ENCODE measurements at places on chromosomes 12 and 14.

- DNase-seq: no peak
These were observed 59.8 kb downstream of the RNFT2 start for GRCh38 chr12:116797885-116798284.

- DNase-seq: no peak
These were observed 29.4 kb downstream of the ABCC9 start for GRCh38 chr12:21911832-21912231.

DNA sequence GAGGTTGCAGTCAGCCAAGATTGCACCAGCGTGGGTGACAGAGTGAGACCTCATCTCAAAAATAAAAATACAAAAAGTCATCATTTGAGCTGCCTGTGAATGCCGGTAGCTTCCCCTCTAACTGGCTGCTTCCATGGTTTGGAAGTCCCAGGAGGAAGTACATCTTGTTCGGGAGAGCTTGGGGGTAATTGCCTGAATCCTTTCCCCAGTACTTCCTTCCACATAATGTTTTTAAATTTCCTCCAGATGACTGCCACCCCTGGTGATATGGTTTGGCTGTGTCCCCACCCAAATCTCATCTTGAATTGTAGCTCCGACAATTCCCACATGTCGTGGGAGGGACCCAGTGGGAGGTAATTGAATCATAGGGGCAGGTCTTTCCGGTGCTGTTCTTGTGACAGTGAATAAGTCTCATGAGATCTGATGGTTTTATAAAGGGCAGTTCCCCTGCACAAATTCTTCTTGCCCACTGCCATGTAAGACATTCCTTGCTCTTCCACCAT, 87.2 kb downstream of the SPRING1 start:
- no peak for DNase-seq

DNA sequence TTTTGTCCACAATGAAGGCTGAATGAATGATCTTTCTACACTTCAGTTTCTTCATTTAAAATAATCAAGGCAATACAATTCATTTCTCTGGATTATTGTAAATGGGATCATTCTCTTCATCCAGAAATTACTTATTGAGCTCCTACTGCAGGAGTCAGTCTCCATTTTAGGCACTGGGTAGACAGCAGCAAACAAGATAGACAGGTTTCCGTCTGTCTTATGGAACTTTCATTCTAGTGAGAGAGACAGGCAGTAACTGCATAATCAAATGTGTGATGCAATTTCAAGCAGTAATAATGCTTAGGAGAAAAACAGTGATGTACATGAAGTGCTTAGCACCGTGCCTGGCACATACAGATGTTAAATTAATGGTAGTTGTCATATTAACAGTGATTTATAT, 118.9 kb downstream of the SUDS3 start:
- no peak for DNase-seq

DNA sequence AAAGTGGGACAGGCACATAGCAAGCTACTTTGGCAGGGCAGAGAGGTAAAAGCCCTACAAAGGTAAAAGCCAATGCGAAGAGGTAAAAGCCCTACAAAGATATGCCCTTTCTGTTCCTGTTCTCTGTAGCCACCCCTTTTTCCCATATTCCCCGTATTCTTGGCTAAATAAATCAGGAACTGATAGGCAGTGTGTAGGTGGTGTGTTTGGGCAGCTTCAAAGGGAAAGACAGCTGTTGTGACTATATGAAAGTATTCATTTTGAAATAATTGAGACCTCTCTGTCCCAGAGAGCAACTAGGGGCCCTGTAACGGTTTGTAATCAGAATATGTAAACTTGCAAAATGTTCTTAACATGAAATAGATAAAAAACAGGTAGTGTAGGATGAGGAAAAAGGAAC, 11.3 kb upstream of the SLC41A2 start:
- no peak for DNase-seq

GRCh38 chr12:131132118-131132892, 178.6 kb downstream of the ADGRD1 start:
- peak; percentile 85 for DNase-seq

GRCh38 chr12:12837025-12837812, 24.1 kb downstream of the DDX47 start:
- peak; percentile 39 for DNase-seq

- peak; percentile 60 for DNase-seq
These were observed at the start of gene ZDHHC22 for GRCh38 chr14:77141214-77142004. Gene ZDHHC22, minus strand, starts transcription at chr14:77141791. Its CDS starts 2,053 bp downstream, at chr14:77139738.

DNA sequence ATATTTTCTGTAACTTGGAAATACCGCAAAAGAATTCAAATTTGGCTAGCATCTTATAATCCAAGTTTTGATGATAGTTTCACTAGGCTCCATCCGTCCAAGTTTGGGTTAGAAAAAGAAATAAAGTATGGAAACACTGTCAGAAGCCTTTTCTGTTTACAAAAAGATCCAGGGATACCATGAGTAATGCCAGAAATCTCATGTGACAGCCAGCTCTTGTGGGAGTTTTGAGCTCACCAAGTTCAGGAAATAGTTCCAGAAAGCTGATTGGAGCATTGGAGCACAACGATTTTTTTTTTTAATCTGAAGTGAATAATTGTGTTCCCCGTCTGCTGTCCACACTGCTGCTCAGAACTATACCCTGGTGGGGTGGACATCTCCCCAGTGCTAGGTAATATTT, 229.7 kb upstream of the NPAS3 start:
- no peak for DNase-seq

- no peak for DNase-seq
These were observed 26.9 kb upstream of the CCDC88C start for GRCh38 chr14:91444335-91445020.

- peak; percentile 20 for DNase-seq
These were observed 245.8 kb upstream of the NAV3 start for GRCh38 chr12:77584860-77585259.

GRCh38 chr12:57385586-57385985, 45.3 kb downstream of the R3HDM2 start:
- DNase-seq: no peak

GRCh38 chr12:90984114-90984513, 20.7 kb downstream of the EPYC start:
- no peak for DNase-seq

DNA sequence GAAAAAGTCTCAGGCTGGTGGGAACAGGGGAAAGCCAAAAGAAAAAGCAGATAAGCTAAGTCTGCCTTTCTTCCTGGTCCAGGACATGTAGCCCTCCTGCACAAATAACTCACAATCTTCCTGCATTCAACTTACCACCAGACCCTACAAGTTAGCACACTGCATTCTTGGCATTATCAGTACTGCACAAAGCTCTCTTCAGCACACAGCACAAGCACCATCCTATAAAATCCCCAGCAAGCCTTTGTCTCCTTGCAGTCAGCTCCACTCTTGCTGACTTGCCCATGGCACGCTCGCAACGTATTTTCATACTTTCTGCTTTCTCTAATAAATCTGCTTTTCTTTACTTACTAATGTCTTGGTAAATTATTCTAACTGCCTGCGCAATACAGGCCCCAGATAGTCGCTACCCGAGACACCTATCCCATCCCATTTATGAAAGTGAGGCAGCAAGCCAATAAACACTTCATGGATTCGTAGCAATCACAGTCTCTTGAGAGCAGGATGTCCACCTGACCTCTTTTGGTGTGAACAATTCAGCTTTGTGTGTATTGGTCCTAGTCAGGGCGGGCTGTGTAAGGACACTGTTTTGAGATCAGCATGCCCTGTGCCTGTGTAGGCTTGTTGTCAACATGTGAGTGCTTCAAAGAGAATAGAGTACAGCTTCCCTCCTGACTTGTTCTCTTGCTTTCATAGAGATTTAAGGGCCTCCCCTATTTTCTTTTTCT, 49.0 kb downstream of the TMEM117 start:
- no peak for DNase-seq

- no peak for DNase-seq
These were observed 514.6 kb upstream of the FBXO33 start for GRCh38 chr14:39946807-39947206.

DNA sequence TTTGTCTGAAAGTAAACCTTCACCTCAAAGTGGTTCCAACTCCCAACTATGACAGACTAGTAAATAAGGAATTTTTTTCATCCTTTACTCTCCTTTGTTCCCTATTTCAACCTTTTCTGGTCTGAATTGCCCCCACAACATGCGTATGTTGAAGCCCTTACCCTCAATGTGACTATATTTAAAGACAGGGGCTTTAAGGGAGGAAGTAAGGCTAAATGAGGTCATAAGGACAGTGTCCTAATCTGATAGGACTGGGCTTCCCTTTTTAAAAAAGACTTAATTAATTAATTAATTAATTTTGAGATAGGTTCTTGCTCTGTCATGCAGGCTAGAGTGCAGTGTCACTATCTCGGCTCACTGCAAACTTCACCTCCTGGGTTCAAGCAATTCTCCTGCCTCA, 86.3 kb downstream of the VCPKMT start:
- DNase-seq: no peak

- no peak for DNase-seq
These were observed 177.8 kb downstream of the KSR2 start for GRCh38 chr12:117790948-117791347.

GRCh38 chr14:71647086-71647784, 285.0 kb upstream of the RGS6 start:
- no peak for DNase-seq

DNA sequence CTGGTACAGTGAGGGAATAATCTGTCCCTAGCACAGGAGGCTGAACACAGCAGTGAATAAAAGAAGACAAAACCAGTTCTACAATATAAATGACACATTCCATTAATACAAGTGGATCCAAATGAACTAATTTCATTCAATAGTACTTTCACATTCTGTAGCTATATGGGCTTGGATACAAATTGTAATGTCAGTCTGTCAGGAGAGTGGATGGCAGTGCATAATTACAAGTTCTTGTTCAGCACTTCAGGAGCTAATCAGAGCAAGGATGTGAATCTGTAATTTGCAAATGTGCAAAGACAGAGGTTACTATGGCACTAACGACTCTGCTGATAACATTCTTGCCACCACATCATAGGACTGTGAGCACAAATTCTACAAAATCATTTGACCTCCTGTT, 697.9 kb downstream of the DIO2 start:
- no peak for DNase-seq

DNA sequence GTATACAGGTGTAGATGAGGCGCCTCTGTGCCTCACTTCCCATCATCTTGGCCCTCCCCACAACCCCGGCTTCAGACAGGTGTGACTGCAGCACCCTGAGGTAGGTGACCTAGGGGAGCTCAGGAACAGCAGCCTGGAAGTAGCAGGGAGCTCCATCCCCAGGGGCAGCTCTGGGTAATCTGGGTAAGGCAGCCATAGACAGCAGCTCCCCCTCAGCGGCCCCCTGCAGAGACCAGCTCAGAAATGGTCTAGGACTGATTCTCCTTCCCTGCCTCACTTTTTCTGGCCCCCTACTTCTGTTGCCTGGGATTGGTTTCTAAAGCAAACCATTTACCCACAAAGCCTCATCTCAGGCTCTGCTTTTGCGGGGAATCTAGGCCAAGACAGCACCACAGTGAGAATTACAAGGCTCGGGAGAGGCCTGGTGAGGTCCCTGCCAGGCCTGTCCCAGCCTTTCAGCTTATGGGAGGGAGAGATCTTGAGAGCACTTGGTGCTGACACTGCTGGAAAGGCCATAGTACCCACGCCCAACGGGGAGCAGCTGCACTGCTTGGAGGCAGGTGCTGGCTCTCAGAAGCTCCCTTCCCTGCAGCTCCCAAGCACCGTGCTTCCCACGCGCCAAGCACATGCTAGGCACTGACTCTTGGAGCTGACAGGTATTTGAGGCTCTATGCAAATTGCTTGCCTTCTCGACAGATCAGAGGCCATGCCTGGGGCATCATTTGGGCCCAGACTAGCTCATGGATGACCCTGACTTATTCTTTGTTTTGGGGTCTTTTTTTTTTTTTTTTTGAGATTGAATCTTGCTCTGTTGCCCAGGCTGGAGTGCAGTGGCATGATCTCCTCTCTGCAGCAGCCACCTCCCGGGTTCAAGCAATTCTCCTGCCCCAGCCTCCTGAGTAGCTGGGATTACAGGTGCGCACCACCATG, 45.1 kb upstream of the TRAF3 start:
- DNase-seq: no peak

- DNase-seq: no peak
These were observed 243.7 kb downstream of the TMEM132D start for GRCh38 chr12:129659961-129660622.

- DNase-seq: no peak
These were observed 19.0 kb downstream of the ZDHHC22 start for GRCh38 chr14:77122526-77123125.

GRCh38 chr14:54881235-54881760, 21.3 kb downstream of the GCH1 start:
- DNase-seq: no peak

- peak; percentile 50 for DNase-seq
These were observed 13.0 kb upstream of the UBC start for GRCh38 chr12:124927201-124928094.

Measured in D721Med (cell line).